Astrocyte (in vitro differentiated cells and primary cell): ENCODE measurements at places on chromosomes 16 and 17.

DNA sequence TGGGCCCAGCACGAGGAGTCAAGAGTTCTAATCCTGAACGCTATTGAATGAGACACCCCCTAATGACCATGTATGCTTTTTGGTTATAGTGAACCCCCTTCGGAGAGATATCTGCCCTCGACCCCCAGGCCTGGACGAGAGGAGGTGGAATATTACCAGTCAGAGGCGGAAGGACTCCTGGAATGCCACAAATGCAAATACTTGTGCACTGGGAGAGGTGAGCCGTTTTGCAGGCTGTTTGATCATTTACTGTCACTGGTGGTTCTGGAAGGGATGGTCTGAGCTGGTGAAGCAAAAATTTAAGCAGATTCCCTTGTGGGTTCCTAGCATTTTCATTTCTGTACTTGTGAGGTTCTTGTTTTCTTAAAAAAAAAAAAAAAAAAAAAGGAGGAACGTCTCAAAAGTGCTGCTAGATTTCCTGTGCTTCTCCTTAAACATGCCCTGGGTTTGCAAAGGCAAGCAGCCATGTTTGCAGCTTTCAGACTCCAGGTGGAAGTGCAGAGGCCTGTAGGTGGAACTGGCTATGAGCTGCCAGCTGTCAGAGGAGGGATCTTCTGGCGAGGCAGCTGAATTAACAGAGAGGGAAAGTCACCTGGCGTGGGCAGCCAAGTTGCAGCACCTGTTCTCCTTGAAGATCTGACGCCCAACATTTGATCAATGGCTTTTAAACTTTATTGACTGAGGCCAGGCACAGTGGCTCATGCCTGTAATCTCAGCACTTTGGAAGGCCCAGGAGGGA lies 3.5 kb downstream of the MARVELD3 start:
- H3K27ac ChIP-seq = no peak overlapping the region
- peaks cover 6% of the 10 kb centered on the region for H3K4me1 ChIP-seq
- H3K36me3 ChIP-seq = no peaks in the 10 kb centered on the region

GRCh38 chr16:73713778-73714495 lies 582.7 kb upstream of the PSMD7 start:
- no peaks in the 10 kb centered on the region for H3K4me1 ChIP-seq
- H3K27me3 ChIP-seq = peaks cover 3% of the 10 kb centered on the region
- no peaks in the 10 kb centered on the region for H3K36me3 ChIP-seq

DNA sequence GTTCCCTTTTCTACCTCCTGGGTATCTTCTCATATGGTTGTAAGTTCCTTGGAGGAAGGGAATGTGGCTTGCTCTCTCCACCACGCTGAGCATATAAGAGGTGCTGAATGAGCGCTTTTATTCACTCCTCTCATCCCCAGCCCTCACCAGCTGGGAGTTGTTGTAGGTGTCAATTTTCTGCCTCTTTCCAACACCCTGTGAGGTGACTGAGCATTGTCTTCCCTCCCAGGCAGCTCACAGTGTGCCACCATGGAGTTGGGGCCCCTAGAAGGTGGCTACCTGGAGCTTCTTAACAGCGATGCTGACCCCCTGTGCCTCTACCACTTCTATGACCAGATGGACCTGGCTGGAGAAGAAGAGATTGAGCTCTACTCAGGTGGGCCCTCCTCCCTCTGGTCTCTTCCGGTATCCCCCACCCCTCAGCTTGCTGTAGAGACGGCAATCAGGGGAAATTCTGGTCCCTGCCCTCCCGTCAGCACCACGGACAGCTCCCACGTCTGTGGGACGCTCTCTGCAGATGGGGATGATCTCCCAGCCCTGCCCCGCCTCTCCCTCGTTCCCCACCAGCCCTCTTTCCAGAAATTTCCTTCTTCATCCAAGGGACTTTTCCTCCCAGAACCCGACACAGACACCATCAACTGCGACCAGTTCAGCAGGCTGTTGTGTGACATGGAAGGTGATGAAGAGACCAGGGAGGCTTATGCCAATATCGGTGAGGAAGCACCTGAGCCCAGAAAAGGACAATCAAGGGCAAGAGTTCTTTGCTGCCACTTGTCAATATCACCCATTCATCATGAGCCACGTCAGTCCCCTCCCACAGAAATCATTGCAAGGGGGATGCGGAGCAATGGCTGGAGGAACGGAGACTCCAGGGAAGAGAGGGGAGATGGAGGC lies 18.3 kb downstream of the CIITA start:
- peak; percentile 12 for DNase-seq
- no peaks in the 10 kb centered on the region for H3K4me1 ChIP-seq
- no peaks in the 10 kb centered on the region for H3K36me3 ChIP-seq
- H3K27ac ChIP-seq = no peak overlapping the region
- H3K4me3 ChIP-seq = no peak overlapping the region
- peaks cover 5% of the 10 kb centered on the region for H3K27me3 ChIP-seq

GRCh38 chr17:60091109-60091508 lies 12.4 kb upstream of the HEATR6 start:
- H3K27me3 ChIP-seq = no peaks in the 10 kb centered on the region
- H3K4me3 ChIP-seq = no peak overlapping the region
- peaks cover 26% of the 10 kb centered on the region for H3K4me1 ChIP-seq
- DNase-seq = no peak

DNA sequence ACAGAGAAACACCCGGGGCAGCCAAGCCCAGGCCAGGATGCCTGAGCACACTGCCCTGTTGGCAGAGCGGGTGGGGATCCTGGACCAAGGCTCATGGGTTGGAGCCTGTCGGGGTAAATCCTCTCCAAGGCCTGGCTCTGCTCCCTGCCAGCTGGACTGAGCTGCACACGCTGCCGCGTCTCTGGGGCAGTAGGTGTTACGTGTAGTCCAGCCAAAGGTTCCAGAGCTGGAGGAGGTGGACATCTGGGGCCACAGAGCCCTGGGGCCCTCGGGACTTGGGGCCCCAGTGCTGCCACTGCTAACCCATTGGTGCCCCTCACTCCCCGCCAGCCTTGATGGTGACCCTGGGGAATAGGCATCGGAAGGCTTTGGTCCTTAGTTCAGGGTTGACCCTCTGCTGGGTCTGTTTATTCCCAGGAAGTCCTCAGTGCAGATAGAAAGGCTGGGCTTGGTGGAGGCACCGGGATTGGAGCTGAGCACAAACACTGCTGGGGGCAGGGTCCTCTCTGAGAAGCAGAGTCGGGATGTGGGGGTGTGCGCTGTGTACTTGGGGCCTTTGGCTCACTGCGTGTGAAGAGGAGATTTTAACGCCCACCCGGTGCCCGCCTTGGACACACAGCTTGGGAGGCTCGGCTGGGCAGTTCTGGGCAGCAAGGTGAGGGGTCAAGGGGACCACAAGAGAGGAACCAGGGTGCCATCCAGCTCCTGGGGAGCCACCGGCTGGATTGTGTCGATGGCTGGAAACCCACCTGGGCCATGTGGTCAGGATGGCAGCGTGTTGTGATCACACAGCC lies 16.3 kb upstream of the CBX4 start:
- DNase-seq = no peak
- H3K27me3 ChIP-seq = no peaks in the 10 kb centered on the region
- no peaks in the 10 kb centered on the region for H3K36me3 ChIP-seq
- no peak overlapping the region for H3K4me3 ChIP-seq
- H3K4me1 ChIP-seq = peaks cover 9% of the 10 kb centered on the region

GRCh38 chr17:10499950-10500349 lies 18.4 kb downstream of the MYH1 start:
- DNase-seq = no peak
- no peak overlapping the region for H3K4me3 ChIP-seq
- no peaks in the 10 kb centered on the region for H3K4me1 ChIP-seq
- no peaks in the 10 kb centered on the region for H3K27me3 ChIP-seq

DNA sequence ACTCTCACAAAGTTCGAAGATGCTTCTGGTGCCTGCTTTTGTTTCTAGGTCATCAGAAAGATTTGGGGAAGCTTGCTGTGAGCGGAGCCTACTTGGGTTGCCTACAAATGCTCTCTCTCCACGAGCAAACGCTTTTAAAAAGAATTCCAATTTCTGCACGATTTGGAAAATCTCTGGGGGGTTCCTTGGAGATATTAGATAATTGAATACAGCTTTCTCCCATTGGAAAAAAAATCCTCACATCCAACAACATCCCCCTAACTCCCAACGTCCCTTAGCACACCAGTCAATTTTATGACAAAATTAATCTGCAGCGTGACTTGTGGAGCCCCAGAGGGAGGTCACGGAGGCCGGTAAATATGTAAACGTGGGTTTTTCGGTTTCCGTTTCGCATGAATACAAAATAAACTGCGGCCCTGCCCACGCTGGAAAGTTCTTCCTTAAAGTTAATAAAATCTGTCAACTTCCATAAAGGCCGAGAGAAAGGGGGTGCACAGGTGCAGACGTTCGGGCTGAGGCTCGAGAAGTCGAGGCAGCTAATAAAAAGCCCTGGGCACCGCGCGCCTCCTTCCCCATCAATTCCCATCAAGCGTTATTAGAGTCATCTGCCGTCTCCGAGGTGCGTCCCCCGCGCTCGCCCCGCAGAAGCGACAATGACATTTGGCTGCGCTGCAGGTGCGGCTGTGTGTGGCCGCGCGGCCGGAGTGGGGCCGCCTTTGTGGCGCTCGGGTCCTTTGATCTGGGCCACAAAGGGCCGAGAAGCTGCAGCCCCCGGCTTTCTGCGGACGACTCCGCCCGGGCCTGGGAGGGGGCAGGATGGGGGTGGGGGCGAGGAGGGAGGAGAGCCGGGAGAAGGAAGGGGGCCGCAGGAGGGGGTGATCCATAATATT lies 37.6 kb downstream of the SALL1 start:
- DNase-seq = no peak
- H3K27me3 ChIP-seq = peaks cover 38% of the 10 kb centered on the region
- H3K36me3 ChIP-seq = no peaks in the 10 kb centered on the region
- H3K27ac ChIP-seq = no peak overlapping the region
- peaks cover 3% of the 10 kb centered on the region for H3K4me1 ChIP-seq
- H3K4me3 ChIP-seq = no peak overlapping the region

GRCh38 chr17:46046957-46047356 lies 47.9 kb downstream of the STH start:
- DNase-seq = peak; percentile 33
- H3K36me3 ChIP-seq = peaks cover 44% of the 10 kb centered on the region
- H3K4me1 ChIP-seq = peaks cover 3% of the 10 kb centered on the region
- no peak overlapping the region for H3K4me3 ChIP-seq

- H3K27ac ChIP-seq = no peak overlapping the region
- H3K27me3 ChIP-seq = peaks cover 3% of the 10 kb centered on the region
- no peaks in the 10 kb centered on the region for H3K36me3 ChIP-seq
- no peak for DNase-seq
- H3K4me1 ChIP-seq = no peaks in the 10 kb centered on the region
These were observed 16.5 kb upstream of the ST6GALNAC1 start for GRCh38 chr17:76659928-76660655.

- DNase-seq = peak; percentile 22
These were observed 239.2 kb upstream of the AXIN2 start for GRCh38 chr17:65800655-65801054.

GRCh38 chr17:74779948-74780400 lies 3.8 kb upstream of the NAT9 start:
- no peak overlapping the region for H3K4me3 ChIP-seq
- no peak overlapping the region for H3K27ac ChIP-seq
- H3K36me3 ChIP-seq = peaks cover 4% of the 10 kb centered on the region

- no peak overlapping the region for H3K27ac ChIP-seq
- peaks cover 3% of the 10 kb centered on the region for H3K4me1 ChIP-seq
- H3K36me3 ChIP-seq = no peaks in the 10 kb centered on the region
- H3K27me3 ChIP-seq = peaks cover 31% of the 10 kb centered on the region
These were observed 15.0 kb upstream of the NTN1 start for GRCh38 chr17:9006175-9006767.

GRCh38 chr17:73132085-73132492 lies 32.7 kb upstream of the SSTR2 start:
- no peak for DNase-seq
- no peaks in the 10 kb centered on the region for H3K27me3 ChIP-seq
- H3K27ac ChIP-seq = no peak overlapping the region
- H3K36me3 ChIP-seq = no peaks in the 10 kb centered on the region
- no peaks in the 10 kb centered on the region for H3K4me1 ChIP-seq
- H3K4me3 ChIP-seq = no peak overlapping the region

GRCh38 chr17:2701161-2701995 lies 10.2 kb downstream of the CLUH start:
- H3K36me3 ChIP-seq = peaks cover 11% of the 10 kb centered on the region
- H3K4me1 ChIP-seq = peaks cover 12% of the 10 kb centered on the region
- DNase-seq = no peak
- no peak overlapping the region for H3K4me3 ChIP-seq
- H3K27me3 ChIP-seq = no peaks in the 10 kb centered on the region
- no peak overlapping the region for H3K27ac ChIP-seq

GRCh38 chr16:75377729-75378386 lies 55.4 kb downstream of the CFDP1 start:
- peak overlapping the region; percentile 3 for H3K4me3 ChIP-seq
- DNase-seq = peak; percentile 96
- H3K4me1 ChIP-seq = peaks cover 13% of the 10 kb centered on the region
- peak overlapping the region; percentile 88 for H3K27ac ChIP-seq
- H3K27me3 ChIP-seq = no peaks in the 10 kb centered on the region

GRCh38 chr17:75738218-75738802 lies 17.1 kb downstream of the ITGB4 start:
- no peaks in the 10 kb centered on the region for H3K4me1 ChIP-seq
- no peak overlapping the region for H3K4me3 ChIP-seq
- no peaks in the 10 kb centered on the region for H3K36me3 ChIP-seq
- no peak for DNase-seq

GRCh38 chr17:58315750-58316149 lies 12.8 kb downstream of the TSPOAP1 start:
- no peaks in the 10 kb centered on the region for H3K36me3 ChIP-seq
- no peaks in the 10 kb centered on the region for H3K27me3 ChIP-seq
- no peaks in the 10 kb centered on the region for H3K4me1 ChIP-seq

DNA sequence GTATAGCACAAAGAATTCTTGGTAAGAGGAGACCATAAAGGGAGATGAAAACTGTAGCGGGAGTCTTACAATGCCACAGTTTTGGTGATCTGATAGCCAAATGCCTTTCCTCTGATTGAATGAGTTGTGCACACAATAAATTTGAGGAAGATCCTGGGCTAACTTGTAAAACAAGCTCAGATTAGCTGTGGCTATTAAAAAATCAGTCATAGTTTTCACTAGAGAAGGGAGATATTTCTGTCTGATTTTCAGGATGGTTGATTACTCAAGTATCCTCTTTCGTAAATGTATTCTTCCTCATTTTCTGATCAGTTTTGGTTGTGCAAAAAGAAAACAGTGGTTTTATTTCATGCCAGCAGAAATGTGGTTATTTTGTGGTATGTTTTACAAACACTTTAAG lies 9.1 kb upstream of the METTL9 start:
- no peaks in the 10 kb centered on the region for H3K4me1 ChIP-seq
- no peak overlapping the region for H3K4me3 ChIP-seq
- no peaks in the 10 kb centered on the region for H3K36me3 ChIP-seq
- H3K27me3 ChIP-seq = no peaks in the 10 kb centered on the region

DNA sequence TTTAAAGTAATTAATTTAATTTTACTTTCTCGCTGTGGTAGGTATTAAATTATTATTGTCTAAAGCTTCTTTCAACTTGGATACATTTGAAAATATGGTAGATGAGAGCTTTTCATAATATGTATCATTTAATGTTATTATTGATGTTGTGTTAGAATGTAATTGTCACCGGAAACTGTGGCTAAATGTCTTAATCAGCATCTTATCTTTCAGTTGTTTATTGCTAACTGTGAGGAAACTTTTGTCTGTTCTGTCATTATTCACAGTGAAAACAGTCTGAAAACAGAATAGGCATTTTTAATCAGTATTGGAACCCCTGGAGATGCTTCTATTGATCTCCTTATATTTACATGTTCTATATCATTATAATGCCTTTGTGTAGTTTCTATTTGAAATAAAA lies 120.7 kb downstream of the STXBP4 start:
- peaks cover 9% of the 10 kb centered on the region for H3K4me1 ChIP-seq
- no peak overlapping the region for H3K4me3 ChIP-seq
- no peak overlapping the region for H3K27ac ChIP-seq
- DNase-seq = no peak
- H3K36me3 ChIP-seq = no peaks in the 10 kb centered on the region
